Heart left ventricle (tissue), 16 donors: ENCODE measurements at places on chromosomes 12 and 14. TPM values are rescaled to one million over a fixed set of nuclear protein-coding genes. Genes with fewer than 3 reads are reported as not detected.

- no peak for DNase-seq
These were observed 30.4 kb downstream of the SLC2A13 start for GRCh38 chr12:40075458-40075857.

Gene ANKRD33
- polyA plus RNA-seq = not detected

DNA sequence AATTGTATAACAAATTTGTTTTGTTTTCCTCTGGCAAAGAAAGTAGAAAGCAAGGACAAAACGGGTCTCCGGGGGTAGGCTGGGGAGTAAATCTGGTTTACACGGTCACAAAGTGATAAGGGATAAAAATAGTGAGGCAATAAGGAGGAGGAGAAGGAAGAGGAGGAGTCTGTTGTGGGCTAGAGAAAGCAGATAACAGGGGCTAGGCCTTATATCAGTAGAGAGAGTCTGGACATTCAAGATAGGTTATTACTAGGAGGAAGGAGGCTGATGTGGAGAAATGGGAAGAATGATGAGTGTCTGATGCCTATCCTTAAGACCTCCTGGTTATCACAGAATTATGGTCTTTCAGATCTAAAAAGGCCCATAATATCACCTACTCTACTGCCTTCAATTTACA is 83.2 kb upstream of the SSTR1 start:
- DNase-seq = no peak

Gene SPRING1
- polyA plus RNA-seq = 9.2 TPM

- no peak for DNase-seq
These were observed 60.7 kb downstream of the CCNK start for GRCh38 chr14:99541677-99542470.

DNA sequence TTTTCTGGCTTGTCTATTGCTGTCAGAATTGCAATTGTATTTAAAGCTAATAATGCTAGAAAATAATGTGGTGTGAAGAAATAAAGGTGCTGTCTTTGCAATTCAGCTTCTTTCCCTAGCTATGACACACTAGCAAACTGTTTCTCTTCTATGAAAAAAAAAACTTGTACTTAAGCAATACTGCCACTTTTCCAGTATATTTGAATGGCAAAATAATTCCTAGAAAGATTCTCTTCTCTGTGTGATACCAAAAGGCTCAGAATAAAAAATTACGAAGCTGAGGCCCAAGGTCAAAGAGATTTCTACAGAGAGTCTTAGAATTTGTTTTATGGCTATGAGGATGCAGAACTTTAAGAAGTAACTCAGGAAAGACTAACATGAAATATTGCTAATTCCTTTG is 235.5 kb downstream of the ADAMTS20 start:
- no peak for DNase-seq

DNA sequence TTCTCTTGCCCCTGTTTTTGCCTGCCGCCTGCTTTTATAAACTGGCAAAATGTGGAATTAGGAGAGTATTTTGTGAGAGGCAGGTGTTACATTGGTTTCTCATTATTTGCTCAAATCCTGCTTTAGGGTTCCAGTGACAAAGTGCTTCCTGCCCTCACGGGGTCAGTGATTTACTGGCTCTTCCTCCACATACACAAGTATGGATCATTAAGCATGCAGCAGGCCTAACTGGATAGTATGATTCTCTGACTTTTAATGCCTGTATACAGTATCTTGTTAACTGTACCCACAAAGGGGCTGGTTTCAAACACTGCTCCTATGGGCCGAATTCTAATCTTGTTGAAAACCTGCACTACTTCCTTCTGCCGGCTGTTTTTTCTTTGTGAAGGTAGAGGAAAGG is 63.2 kb downstream of the PTCSC3 start:
- no peak for DNase-seq

GRCh38 chr12:26195641-26196420 is 458 bp downstream of the SSPN start:
- peak; percentile 62 for DNase-seq

DNA sequence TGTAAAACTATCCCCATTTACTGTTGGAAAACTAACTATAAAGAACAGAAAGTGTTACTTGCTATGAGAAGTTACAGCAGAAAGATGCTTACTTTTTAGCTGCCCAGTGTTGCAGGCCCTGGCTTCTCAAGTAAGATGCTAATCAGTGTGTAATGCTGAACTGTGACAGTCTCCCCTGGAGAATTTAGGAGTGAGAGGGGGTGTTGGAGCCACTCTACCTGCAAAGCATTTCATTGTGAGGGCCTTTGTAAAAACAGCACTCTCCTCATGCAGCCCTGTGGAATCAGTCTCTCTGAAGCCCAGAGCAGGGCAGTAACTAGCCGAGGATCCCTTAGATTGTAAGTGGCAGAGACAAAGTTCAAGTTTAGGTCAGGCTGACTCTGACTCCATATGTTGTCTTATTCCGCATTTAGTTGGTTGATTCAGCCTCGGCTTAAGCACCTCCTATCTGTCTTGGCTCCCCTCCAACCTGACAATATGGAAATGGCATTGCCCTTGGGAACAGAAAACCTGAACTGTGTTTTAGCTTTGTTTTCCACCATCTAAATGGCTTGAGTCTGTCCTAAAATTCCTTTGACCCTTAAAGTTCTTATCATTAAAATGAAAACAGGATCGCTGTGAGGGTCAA is 141.3 kb downstream of the PRKCH start:
- no peak for DNase-seq

Gene ZC2HC1C
- 5.4 TPM for polyA plus RNA-seq

GRCh38 chr12:107330831-107331431 is 237.6 kb upstream of the CRY1 start:
- DNase-seq = no peak

Gene KRT77
- polyA plus RNA-seq = not detected

Gene VPS29
- 107 TPM for polyA plus RNA-seq

GRCh38 chr14:59189091-59189785 is 771 bp downstream of the DAAM1 start:
- peak; percentile 20 for DNase-seq

DNA sequence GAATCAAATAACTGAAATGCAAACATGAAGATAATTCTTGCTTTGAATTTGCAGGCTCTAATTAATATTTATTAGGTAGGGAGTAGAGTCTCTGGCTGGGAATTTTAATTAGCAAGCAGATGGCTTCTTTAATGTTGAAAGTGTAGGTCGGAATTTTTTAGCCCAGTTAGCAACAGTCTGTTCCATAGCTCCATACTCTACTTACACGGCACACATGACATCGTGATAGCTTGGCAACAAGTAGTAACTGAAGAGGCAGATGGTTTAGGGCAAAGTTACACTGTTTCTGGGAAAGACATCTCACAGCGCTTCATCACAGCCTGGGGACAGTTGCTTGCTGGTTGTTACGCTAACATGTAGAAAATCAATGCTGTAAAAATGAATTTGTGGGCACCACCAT is 710.7 kb downstream of the GALC start:
- no peak for DNase-seq

DNA sequence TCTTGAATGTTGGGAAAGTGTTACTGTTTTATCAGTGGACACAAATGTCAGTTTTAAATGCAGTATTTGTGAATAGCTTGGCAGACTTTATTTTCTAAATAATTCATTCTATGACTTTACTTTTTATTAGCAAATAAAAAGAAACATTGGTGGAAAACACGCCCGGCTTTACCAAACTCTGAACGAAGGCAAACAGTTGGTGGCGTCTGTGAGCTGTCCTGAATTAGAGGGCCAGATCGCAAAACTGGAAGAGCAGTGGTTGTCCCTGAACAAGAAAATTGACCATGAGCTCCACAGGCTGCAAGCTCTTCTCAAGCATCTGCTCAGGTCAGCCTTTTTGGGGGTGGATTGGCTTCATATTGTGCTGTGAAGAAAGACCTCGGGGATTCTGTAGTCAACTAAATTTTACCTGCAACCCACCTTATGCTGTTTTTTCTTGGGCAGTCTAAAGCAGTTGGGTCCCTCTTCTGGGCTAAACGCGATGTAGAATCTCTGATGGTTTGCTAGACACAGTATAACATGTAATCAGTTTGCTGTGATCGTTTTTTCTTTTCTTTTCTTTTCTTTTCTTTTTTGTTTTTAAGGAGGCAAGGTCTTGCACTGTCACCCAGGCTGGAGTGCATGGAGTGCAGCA is 156.4 kb downstream of the ESR2 start:
- no peak for DNase-seq

Gene CCDC197
- 0.23 TPM for polyA plus RNA-seq

- DNase-seq = no peak
These were observed 450 bp upstream of the RBM25 start for GRCh38 chr14:73057944-73058223.

DNA sequence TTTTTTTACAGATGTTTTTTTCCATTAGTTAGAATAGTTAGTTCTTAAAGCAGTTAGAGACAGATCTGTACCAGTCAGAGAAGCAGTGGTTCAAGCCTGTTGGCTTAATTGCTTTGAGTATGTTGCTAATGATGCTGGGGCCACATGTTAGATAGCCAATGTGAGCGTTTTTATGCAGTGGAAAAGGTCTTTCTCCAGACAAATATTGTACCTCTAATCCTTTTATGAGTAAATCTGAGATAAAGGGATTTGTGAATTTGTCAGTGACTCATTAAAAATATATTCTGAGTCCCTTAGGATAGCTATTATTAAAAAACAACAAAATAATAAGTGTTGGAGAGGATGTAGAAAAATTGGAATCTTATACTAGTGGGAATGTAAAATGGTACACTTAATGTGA is 154.2 kb downstream of the MSRB3 start:
- no peak for DNase-seq

- DNase-seq = no peak
These were observed 12.4 kb upstream of the ARF6 start for GRCh38 chr14:49880267-49881064.

DNA sequence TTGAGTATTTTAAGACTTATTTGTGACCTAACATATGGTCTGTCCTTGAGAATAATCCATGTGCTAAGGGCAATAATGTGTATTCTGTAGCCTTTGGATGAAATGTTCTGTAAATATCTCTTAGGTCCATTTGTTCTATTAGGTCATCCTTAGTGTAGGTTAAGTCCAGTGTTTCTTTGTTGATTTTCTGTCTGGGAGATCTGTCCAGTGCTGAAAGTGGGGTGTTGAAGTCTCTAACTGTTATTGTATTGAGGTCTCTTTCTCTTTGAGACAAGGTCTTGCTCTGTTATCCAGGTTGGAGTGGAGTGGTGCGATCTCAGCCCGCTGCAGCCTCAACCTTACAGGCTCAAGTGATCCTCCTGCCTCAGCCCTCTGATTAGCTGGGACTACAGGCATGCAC is 108.0 kb downstream of the FIGNL2 start:
- DNase-seq = no peak

DNA sequence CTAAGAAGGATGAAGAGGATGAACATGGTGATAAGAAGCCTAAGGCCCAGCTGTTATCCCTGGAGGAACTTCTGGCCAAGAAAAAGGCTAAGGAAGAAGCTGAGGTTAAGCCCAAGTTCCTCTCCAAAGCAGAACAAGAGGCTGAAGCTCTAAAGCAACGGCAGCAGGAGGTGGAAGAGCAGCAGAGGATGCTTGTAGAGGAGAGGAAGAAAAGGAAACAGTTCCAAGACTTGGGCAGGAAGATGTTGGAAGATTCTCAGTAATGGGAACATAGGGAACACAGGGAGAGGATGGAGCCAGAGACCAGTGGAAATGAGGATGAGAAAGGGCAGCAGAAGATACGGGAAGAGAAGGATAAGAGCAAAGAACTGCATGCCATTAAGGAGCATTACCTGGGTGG is 27.5 kb upstream of the KRT77 start:
- no peak for DNase-seq

Gene SRRM4
- polyA plus RNA-seq = 0.42 TPM

DNA sequence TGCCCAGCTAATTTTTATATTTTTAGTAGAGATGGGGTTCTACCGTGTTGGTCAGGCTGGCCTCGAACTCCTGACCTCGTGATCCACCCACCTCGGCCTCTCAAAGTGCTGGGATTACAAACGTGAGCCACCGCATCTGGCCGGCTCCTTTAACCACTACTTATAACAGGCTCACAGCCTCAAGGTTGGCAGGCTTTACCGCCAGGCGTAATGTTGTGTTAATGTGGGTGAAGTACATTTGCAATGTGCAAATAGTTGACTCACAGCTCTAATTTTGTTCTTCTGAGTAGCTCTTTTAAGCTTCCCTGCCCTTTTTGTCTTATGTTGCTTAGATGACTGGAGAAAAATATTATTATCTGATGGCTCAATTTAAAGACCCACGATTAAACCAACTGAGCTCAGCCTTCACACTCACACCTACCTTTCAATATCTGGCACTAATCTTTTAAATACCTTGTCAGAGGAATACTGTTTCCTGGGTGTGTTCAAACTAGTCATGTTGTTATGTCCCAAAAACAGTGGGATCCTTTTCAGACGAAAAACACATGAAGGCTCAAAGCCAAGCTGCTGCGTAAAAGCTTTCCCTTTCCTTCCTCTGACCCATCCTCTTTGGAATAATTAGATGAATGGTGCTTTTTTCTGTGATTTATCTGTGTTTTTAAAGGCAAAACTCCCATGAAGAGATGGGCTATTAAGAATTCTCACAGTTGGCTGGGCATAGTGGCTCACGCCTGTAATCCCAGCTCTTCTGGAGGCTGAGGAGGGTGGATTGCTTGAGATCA is 57.2 kb upstream of the USP44 start:
- DNase-seq = peak; percentile 78

DNA sequence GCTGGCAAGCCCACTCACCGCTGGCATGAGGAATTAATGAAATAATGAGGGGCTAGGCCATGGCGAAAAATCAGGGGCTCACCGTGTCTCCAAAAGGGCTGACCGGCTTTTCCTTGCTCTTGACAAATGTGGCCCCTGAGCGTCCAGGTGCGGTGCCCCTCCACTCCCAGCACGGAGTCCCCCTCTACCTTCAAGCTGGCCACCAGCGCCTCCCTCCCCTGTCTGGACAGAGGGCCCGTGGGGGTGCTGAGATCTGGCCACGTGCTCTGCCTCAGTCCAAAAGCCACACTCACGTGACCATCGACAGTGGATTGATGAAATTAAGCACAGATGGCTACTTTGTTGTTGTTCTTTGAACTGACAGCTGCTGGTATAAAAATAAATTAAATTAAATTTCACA is 78.8 kb upstream of the BCL11B start:
- no peak for DNase-seq

Gene GOLGA5
- 22.9 TPM for polyA plus RNA-seq

Gene NKX2-8
- polyA plus RNA-seq = not detected

Gene SGPP1
- polyA plus RNA-seq = 6.2 TPM

GRCh38 chr12:129558036-129558435 is 345.8 kb downstream of the TMEM132D start:
- DNase-seq = no peak

Gene ZDHHC22
- polyA plus RNA-seq = not detected

- no peak for DNase-seq
These were observed 462.9 kb upstream of the MIS18BP1 start for GRCh38 chr14:45715946-45716345.

GRCh38 chr14:30564868-30565248 is 5.9 kb downstream of the G2E3 start:
- no peak for DNase-seq

- DNase-seq = no peak
These were observed 138.6 kb downstream of the SLC8A3 start for GRCh38 chr14:70050136-70050535.
